ENCODE measurements at places on chromosomes 2 and 18.

DNA sequence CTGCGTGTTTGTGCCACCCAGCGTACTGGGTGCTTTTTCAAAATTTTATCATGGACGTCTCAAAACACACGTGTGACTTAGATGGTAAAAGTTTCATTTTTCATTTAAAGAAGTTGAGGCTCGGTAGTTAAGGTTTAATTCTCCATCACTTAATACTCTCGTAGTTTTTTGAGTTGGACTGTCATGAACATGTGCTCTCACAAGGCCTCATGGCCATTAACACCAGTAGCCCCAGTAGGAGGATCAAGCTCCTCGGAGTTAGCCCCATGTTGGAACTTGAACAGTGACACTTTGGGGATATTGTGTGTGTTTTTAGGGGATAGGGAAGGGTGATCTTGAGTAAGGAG lies 15.3 kb downstream of the NMUR1 start:
- no peak for DNase-seq

DNA sequence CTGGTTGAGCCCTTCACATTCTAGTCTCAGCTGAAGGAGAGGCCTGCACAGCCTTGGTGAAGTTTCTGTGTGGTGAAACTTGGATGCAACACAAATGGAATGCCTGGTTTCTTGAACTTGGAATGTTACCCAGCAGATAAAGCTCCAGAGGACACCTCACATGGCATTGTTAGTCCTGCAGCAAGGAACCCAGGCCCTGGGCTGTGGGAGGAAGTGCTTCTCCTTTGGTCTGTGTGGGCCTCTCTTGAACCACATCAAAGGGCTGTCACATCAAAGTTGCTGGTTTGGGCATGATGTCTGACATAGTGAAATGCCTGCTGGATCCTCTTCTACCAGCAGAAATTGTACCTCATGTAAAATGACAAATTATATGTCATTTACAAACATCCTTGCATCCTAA lies 198.5 kb downstream of the FHOD3 start:
- no peak for DNase-seq

- no peak for DNase-seq
Measured at GRCh38 chr2:238136820-238137537, 1.5 kb upstream of the KLHL30 start.

- DNase-seq = no peak
Measured at GRCh38 chr2:64201151-64201550, 56.9 kb upstream of the PELI1 start.

GRCh38 chr2:200125444-200126284 lies 170.3 kb downstream of the MAIP1 start:
- peak; percentile 18 for DNase-seq

GRCh38 chr2:142914507-142915313 lies 37.2 kb downstream of the KYNU start:
- no peak for DNase-seq

- DNase-seq = no peak
Measured at GRCh38 chr2:224816816-224817215, 100.7 kb upstream of the CCDC195 start.

- DNase-seq = no peak
Measured at GRCh38 chr2:29662861-29663260, 258.5 kb downstream of the ALK start.

Measured in NCI-H2171 treated with DMSO at 0.1 percent for 48 hours (cell line).